ENCODE measurements at places on chromosomes 5 and 9. TPM values are rescaled to one million over a fixed set of nuclear protein-coding genes. Genes with fewer than 3 reads are reported as not detected.

The HTR4 gene
- total RNA-seq: not detected

The MARCHF6 gene
- total RNA-seq: 83.2 TPM

GRCh38 chr5:169670769-169671525 is 33.9 kb downstream of the DOCK2 start:
- H3K27ac ChIP-seq: peak overlapping the region; percentile 95
- peaks cover 33% of the 10 kb centered on the region for H3K4me1 ChIP-seq
- H3K27me3 ChIP-seq: no peaks in the 10 kb centered on the region
- peak; percentile 80 for DNase-seq
- H3K36me3 ChIP-seq: peaks cover 30% of the 10 kb centered on the region
- H3K4me3 ChIP-seq: peak overlapping the region; percentile 42

DNA sequence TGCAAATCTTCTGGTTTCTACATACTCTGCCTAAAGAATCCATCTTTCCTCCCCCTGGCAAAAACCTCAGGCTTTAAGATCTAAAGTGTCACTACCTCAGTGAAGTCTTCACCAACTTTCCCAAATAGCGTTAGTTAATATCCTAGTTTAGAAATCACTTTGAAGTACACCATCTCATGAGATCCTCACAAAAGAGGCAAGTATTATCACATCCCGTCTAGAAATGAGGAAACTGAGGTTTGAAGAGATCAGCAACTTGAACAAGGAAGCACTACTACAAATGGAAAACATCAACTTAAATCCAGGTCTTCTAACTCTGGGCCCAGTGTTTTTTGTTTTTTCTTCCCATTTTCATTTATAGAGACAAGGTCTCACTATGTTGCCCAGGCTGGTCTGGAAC is 4.6 kb downstream of the AP3B1 start:
- no peak overlapping the region for H3K4me3 ChIP-seq
- no peaks in the 10 kb centered on the region for H3K4me1 ChIP-seq
- H3K27ac ChIP-seq: no peak overlapping the region

GRCh38 chr9:16505199-16505598 is 365.3 kb downstream of the BNC2 start:
- H3K4me3 ChIP-seq: no peak overlapping the region
- H3K27ac ChIP-seq: no peak overlapping the region
- no peaks in the 10 kb centered on the region for H3K36me3 ChIP-seq
- no peaks in the 10 kb centered on the region for H3K4me1 ChIP-seq
- DNase-seq: no peak
